NCI-H1417 (cell line): ENCODE measurements at places on chromosomes 1 and 21.

DNA sequence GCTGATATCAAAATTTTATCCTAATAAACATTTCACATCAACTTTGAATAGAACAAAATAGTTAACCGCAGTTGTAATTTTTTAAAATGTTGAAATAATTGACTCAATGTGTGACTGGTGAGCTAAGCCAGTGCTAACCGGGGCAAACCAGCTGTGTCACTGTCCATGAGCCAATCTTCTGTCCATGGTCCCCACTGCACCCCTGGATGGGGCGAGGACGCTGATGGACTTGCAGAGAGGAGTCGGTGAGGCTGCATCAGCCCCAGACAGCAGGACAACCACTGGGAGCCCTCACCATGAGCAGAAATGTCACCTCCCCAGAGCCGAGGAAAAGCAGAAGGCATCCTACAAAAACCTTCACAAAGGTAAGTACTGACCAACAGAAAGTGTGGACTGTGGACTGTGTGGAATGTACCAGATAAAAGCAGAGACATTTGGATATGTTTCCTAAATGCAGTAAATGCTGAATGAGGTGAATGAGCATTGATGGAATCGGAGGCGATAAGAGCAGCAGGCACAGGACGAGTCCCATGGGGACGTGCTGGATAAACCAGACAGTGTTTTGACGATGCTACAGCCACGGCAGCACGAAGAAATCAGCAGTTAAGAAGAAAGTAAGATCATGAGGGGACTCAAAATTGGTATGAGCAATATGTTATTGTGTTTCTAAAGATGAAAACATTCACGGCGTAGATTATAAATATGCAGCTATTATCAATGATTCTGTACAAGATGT, 115.0 kb upstream of the BACE2 start:
- DNase-seq: no peak

- no peak for DNase-seq
These were observed 141.5 kb downstream of the DNAH14 start for GRCh38 chr1:225070972-225071371.

DNA sequence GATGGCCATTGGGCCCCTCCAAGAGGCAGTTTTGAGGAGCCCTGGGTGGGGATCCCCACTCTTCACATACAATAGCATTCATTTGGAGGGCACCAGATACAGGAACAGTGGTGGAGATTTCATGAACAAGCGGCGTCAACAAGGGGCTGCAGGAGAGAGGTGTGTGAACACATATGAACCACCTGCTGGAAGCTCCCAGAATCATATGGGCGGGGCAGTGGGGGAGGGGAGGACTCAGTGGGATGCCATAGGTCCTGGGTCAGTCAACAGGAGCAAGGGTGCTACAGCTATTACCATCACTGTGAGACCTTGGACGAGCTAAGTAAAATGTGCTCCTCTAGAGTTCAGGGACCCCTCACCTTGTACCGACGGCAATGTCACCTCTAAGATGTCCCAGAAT, 100.4 kb upstream of the IRF2BP2 start:
- no peak for DNase-seq

GRCh38 chr1:26907071-26907917, 6.5 kb downstream of the NR0B2 start:
- DNase-seq: no peak

DNA sequence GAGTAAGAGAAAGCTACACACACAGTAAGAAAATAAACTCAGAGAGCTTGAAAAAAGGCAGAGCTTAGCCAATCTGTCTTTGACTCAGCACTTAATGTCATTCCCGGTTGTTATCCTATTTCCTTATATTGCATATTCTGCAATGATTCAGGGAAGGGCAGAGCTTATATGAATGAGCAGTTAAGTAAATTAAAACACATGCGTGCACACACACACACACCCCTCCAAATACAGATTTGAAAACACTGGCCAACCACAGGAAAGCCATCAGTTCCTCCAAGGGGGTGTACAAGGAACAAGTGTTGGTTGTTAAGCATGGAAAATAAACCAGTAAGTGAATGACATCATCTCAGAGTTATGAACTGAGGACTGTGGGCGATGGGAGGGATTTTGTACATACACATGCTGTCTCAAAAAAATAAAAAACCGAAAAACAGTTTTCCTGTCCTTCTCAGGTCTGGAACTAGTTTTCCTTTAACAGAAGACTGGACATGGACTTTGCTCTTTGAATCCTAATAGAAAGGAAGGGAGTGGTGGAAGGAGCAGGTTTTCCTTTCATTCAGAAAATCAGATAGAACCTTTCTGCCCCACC, 1.0 kb downstream of the IQGAP3 start:
- no peak for DNase-seq

DNA sequence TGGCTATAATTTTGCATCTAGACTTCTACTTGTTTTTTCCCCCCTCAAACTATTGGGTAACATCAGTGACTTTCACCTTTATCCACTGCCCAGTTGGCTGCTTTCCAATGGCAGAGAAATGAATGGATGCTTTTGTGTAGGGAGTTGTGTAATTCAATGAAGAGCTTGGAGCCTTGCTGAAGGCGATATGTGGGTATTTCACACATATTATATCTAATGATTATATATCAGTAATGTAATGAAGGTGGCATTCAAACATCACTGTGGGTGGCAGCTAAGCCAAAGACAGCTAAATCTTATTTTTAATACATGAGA, 81.2 kb downstream of the TGFB2 start:
- peak; percentile 17 for DNase-seq

- no peak for DNase-seq
These were observed 3.9 kb downstream of the INKA2 start for GRCh38 chr1:111735321-111735720.
